ENCODE measurements at places on chromosomes 12 and 14.

- DNase-seq: no peak
Measured at GRCh38 chr14:58863661-58864345, 226.0 kb downstream of the DACT1 start.

GRCh38 chr12:53862831-53863230 is 75.8 kb upstream of the HOXC13 start:
- DNase-seq: no peak

DNA sequence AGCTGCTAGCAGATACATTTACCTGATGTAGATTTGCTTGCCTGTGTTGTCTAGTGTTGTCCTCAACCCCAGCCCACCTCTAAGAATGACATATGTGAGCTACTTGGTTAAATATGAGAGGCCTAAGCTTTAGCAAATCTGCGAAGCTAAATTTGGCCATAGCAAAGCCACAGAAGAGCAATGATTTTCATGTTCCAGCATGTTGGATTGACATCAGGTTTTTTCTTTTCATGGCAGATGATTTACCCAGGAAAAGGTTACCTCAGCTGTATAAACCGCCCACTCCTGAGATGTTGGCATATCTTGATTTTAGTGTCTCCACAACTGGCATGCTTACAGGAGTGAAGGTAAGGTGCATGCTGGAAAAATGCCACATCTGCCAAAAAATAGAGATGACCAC is 36.4 kb upstream of the ATF1 start:
- DNase-seq: no peak

GRCh38 chr12:103905730-103906349 is 24.4 kb upstream of the HSP90B1 start:
- no peak for DNase-seq

GRCh38 chr14:92654239-92654901 is 94.1 kb downstream of the LGMN start:
- DNase-seq: no peak

DNA sequence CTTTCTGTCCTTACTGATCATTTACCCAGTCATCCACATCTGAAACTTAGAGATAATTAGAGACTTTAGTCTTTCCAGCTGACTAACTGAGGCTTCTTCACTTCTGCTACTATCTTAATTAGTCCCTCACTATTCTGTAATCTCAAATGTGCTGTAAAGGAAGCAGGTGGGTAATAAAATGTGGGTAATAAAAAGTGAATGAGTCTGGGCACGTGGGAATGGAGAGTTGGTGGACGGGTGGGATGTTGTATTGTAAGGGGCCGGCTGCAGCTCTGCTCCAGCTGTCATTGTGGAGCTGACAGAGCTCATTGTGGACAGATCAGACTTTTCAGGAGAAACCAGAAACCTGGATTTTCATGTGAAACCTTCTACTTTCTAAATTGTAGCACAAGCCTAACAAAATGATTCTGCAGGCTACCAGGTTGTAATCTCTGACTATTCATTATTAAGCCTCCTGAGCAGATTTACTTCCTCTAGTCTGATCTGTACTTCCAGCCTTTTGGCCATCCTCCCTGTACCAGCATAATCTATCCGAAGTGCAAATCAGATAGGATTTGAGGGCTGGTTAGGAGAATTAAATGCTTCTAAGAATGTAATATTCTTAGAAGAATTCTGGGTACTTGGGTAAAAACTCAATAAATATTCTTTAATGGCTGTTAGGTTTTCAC is 42.0 kb upstream of the BMAL2 start:
- DNase-seq: no peak

DNA sequence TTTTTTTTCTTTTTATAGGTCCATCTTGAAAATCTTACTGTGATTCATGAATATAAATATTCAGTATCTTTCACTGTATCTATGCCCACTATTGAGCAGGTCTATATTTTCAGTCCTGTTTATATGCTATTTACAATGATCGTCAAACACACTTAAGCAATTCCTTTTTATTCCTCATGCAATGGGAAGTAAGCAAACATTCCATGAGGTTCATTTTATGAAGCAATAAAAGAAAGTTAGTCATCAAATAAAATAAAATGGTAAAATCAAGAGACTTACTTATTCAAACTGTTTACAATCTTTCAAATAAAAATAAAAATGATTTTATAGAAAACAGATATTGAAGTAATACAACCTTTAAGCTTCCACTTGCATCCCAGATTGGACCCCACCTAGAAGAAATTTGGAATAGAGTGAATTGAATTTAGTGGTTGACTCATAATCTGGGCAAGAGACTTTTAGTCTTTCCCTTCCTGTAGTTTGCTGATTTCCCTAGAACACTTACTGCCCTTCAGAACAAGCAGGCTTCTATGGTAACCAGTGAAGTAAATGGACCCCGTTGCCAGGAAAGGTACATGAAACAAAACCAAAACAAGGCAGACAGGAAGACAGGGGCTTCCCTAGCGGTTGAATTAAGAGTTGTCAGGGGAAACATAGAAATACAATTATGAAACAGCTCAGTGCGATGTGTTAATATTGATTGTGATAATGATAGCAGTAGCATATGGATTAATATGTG is 241.0 kb upstream of the ATP2B1 start:
- no peak for DNase-seq

DNA sequence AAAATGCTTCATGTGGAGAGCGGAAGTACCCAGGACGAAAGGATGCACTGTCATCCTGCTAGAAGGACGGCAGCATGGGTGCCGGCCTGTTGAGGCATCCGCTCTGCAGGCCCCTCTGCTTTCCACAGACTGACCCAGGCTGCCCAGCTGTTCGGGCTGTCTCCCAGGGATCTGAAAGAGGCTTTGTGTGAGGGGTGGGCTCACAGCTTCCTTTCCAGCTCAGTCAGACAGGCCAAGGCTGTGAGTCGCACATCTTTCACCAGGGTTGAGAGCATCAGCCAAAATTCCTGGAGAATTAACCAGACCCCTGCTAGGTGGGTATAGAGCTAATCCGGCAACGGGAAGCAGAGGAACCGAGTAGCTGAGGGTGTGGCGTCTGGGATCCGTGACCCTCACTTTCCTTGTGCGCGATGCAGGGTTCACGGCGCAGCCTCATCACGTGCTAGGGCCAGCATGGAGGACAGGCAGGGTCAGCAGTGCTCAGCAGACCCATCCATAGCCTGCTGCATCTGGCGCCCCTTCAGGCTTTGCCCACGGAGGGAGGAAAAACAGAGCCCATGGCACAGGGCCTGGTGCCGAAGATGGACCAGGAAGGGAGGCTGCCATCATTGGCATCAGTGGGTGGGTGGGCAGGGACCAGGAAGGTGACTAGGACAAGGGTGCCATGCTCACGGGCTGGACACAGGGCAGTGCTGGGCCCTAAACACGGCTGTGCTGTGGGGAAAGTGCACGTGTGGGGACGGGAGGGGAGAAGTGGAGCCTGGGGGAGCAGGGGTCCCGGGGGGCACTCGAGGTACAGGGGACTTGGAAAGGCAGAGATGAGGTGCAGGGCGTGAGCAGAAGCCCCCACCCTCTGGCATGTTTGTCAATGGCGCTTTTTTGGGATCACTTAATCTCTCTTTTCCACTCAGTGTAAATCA is 9.2 kb upstream of the SIVA1 start:
- DNase-seq: no peak

DNA sequence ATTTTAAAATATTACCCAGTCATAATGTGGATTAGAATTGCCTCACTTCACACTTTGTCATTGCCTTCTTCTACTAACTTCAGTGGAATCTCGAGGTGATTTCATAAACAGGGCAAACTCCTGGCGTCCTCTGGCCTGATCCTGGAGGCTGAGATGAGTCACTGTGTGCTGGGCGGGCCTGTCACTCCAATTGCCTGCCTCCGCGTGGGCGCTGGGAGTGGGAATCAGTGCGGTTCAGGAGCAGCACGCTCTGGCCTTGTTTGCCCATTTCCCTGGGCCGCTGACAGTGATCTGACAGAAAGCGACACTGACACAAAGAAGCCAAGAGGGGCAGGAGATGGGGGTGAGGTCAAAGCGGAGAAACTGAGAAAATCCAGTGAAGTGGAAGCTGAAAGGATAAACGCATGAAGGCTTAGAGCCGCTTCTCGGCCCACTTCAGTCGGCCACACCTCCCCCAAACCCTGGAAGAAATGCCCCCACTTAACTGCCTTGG is 29.7 kb downstream of the LGR5 start:
- DNase-seq: no peak

GRCh38 chr14:103453791-103454190 is 68.6 kb downstream of the MARK3 start:
- no peak for DNase-seq

GRCh38 chr14:99850709-99851108 is 57.5 kb downstream of the EML1 start:
- DNase-seq: no peak

- no peak for DNase-seq
Measured at GRCh38 chr12:57456145-57456700, 1.1 kb downstream of the INHBE start.

DNA sequence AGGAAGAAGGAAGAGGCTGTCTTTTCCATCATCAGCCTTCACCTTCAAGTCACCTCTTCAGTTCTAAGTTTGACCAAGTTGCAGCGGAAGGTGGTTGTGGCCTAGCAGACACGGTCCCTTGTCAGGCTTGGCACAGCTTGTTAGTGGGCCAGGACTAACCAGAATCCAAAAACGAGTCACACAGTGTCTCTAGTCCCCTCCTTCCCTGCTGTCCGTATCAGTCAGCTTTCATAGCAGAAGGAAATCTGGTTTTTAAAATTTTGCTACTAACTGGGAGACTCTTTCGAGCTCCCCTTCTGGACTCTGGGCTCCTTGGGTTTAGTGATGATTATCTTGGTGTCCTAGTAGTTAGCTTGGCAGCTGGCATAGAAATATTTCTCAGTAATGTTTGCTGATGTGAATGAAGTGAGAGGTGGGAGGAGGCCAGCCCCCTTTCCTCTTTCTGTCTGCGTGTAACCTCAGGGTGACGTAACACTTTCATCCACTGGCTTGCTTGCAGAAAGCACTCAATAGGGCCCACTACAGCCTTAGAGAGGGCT is 3.8 kb downstream of the ETV6 start:
- DNase-seq: no peak

GRCh38 chr12:14239935-14240872 is 125.3 kb upstream of the ATF7IP start:
- no peak for DNase-seq

- no peak for DNase-seq
Measured at GRCh38 chr12:22340143-22340542, 5.6 kb upstream of the ST8SIA1 start.

DNA sequence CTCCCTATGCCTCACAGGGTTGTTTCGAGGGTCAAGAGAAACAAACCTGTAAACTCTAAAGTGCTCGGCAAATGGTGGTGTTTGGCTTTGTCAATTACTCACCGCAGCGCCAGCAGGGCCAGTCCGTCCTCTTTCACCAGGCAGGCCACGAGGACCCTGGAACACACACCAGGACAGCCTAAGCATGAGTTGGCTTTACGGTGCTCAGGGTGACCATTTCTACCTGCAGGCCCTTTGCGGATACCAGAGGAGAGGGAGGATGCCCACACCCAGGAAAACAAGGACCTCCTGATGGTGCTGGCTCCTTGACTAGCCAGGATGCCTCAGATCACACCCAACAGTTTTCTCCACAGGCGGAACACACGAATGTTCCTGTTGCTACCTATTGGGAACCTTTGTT is 11.5 kb downstream of the COL2A1 start:
- no peak for DNase-seq

DNA sequence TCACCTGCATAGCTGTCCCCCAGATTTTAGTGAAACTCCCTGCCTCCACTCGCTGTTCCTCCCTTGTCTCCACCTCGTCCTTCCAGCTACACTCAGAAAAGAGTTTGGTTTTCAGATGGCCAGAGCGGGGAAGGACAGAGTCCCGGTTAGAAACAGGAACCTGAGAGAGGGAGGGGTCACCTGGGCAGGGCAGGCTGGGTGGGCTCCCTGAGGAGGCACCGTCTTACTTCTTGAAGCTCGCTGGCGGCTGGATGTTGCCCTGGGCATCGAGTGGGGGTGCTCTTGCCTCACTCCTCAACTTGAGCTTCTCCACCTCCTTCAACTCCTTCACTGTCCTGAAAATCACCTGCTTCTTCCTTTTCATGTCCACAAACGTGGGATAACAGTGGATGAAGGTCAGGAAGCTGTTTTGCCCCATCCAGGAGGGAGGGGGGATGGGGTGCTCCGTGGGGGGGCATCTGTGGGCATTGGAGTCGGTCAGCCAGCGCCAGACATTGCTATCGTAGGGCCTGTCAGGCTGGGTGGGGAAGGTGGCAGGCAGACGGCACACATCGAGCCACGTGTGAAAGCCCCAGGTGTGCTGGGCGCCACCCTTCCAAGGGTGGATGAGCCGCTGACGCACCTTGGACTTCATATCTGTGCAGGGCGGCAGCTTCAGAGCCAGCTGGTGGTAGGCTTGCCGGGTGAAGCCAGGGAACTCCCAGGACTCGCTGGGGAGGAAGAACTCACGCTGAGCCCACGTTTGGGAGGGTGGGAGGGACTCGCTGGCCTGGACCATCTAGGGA is 2.0 kb downstream of the TEX52 start:
- no peak for DNase-seq

- DNase-seq: no peak
Measured at GRCh38 chr12:69056743-69057515, 124.0 kb upstream of the CPM start.

GRCh38 chr14:105019861-105020814 is 745 bp downstream of the CDCA4 start:
- peak; percentile 69 for DNase-seq

DNA sequence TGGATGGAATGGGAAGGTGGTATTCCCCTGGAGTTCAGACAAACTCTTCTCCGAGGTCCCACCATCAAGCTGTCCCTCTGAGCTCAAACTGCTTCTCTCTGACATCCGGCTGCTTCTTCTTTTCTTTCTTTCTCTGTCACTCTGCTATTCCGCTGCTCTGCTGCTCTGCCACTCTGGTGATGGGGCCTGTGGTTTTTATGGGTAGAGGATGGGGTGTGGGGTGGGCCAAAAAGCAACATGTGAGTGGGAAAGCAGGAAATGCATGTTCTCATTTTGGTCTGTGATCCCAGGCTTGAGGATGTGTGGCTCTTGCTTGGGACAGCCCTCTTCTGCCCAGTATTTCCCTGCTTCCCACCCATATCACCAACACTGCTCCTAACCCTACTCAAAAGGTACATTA is 30.6 kb downstream of the CLECL1 start:
- DNase-seq: no peak

DNA sequence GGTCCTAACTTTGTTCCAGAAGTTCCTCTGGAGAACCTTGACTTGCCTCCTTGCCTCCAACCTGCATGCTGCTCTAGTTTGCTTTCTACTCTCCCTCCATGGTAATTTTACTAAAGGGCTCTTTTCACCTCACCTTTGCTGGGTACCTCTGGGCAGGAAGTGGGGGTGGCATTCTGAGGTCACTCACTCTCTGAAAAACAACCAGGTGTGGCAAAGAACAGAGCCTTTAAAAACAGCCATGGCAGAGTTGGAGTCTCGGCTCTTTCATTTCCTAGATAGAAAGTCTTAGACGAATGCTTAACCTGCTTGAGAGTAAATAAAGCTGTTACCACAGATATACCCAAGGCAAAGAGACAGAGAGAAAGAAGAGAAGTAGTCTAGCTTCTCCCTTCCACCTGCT is 827.9 kb downstream of the BCL11B start:
- no peak for DNase-seq

DNA sequence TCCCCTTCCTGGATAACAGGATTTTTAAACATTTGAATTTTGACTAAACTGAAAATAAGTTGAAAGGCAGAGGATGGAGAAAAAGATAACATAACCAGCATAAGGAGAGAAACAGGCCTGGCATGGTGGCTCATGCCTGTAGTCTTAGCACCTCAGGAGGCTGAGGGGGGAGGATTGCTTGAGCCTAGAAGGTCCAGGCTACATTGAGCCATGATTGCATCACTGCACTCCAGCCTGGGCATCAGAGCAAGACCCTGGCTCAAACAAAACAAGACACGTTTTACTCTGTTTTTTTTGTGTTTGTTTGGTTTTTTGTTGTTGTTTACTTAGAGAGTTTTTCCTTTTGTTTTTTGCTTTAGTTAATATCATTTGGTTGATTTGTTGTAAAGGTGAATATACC is 8.7 kb downstream of the AKAP6 start:
- no peak for DNase-seq

All from sciatic nerve (tissue), 2 donors.